ENCODE measurements at places on chromosomes 13 and 19.

- DNase-seq: peak; percentile 8
Observed at GRCh38 chr13:64074971-64075474, 2659.4 kb upstream of the PCDH20 start.

DNA sequence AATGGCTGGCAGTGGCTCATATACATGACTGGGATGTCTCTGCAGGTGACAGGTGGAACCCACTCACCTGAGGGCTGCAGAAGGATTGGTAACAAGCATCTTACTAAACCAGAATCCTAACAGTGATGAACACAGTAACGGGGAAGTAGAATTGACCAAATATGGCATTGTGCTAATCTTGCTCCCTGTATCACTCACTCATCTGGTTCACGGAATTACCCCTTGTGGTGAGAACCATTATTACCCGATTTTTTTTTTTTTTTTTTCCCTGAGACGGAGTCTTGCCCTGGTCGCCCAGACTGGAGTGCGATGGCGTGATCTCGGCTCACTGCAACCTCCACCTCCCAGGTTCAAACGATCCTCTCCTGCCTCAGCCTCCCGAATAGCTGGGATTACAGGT lies 69.5 kb downstream of the PTPRS start:
- DNase-seq: no peak

GRCh38 chr13:49183672-49184325 lies 36.3 kb upstream of the MLNR start:
- no peak for DNase-seq

- DNase-seq: no peak
Observed at GRCh38 chr19:6292006-6292405, 12.2 kb upstream of the MLLT1 start.

DNA sequence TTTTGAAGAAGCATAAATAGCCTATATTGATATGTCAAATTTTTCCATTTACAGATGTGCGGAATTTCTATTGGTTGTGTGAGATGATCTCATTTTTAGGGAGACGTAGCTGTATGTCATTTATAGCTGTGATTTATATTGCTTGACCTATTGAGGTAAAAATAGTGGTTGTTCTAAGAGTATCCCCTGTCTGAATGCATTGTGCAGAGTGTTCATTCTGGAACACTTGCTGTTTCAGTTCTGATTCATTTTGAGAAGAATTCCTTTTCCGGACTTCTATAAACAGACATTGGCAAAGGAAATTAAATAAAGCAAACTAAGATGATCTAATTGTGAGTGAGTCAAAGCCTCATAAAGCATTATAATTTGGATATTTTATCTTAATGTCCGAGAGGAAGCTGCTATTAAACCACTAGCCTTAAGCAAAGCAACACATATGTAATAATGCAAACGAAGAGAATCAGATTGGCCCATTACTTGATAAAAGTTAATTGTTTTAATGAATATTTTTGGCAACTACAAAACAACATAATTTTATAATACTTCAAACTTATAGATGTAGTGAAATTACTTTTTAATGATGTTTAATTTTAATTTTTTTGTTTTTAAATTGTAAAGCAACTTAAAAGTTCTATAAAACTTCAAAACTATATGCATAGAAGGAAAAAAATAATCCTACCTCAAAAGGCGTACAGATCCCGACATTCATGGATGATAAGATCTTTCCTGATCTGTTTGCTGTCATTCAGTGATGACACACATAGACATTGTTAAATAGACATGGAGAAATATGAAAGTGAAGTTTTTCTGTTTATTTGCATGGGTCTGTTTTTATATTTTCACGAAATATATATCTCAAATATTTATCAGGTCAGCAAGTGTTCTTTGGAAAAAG lies 942.6 kb upstream of the SLC10A2 start:
- DNase-seq: no peak

DNA sequence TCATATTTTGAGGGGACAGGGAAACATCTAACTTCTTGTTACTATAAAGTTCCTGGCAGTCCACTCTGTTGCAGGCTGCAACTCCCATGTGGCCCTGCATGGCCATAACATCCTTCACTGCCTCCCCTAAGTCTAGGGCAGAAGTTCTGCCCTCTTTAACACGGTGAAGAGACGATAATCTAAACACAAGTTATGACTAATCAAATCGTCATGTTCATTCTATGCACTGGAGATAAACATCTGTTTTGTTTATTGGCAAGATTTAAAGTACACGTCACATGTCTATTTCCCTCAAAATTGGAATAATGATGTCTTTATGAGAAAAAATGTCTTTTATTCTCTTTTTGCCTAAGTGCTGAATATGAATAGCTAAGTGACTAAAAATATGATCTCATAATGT lies 1629.4 kb downstream of the PCDH9 start:
- no peak for DNase-seq

- DNase-seq: no peak
Observed at GRCh38 chr13:25180775-25181537, 8.9 kb upstream of the AMER2 start.

DNA sequence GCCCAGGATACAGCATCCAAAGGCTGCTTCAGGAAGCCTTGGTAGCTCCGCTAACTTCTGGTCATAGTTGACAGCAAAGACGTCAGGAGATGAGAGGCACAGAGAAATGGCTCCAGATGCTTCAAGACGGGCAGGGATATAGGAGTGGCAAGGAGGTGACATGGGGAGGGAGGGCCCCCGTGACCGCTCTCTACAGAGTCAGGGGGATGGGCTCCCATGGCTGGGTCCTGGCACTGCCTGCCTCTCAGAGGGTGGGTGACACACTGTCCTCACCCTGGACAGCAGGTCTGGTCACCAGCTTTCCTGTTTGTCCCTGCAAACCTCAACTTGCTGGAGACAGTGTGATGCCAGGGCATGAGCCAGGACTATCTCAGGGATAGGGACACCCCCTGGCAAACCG lies 10.3 kb upstream of the ZNF14 start:
- DNase-seq: no peak

DNA sequence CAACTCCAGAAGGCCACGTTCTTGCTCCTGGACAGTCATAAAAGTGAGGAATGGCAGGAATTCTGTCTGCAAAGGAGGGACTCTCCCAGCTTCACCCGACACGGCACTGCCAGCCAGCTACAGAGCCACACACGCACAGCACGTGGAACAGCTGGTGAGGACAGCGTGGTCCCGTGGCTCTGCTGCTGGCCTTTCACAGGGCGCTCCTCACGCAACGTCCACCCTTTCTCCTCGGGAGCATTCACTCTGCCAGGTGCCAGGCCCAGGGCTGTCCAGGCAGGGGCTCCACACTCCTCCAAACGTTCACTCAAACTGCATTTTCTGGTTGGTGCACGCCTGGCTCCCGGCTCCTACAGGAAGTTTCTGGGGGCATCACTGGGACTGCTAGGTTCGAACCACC lies 14.4 kb downstream of the GRTP1 start:
- no peak for DNase-seq

- no peak for DNase-seq
Observed at GRCh38 chr13:31014456-31014855, 82.0 kb downstream of the TEX26 start.

- DNase-seq: peak; percentile 53
Observed at GRCh38 chr13:32639502-32640105, 53.4 kb downstream of the PDS5B start.

DNA sequence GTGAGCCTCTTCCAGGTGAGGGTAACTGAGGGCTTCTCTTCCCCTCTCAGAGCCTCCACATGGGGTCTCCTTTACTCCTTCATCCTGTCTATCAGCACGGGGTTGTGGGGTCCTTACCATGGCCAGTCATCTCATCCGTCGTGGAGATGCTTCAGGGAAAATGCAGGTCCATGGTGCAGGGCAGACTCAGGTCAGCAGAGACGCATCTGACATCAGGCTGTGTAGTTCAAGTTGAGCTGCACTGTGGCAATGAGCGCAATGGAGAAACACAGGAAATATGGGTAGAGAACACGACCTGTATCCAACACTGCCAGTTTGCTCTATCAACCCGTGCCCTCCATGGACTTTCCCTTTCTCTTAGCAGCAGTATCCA lies 13.9 kb downstream of the LILRA5 start:
- DNase-seq: no peak

- no peak for DNase-seq
Observed at GRCh38 chr13:71613066-71613745, 253.8 kb downstream of the DACH1 start.

DNA sequence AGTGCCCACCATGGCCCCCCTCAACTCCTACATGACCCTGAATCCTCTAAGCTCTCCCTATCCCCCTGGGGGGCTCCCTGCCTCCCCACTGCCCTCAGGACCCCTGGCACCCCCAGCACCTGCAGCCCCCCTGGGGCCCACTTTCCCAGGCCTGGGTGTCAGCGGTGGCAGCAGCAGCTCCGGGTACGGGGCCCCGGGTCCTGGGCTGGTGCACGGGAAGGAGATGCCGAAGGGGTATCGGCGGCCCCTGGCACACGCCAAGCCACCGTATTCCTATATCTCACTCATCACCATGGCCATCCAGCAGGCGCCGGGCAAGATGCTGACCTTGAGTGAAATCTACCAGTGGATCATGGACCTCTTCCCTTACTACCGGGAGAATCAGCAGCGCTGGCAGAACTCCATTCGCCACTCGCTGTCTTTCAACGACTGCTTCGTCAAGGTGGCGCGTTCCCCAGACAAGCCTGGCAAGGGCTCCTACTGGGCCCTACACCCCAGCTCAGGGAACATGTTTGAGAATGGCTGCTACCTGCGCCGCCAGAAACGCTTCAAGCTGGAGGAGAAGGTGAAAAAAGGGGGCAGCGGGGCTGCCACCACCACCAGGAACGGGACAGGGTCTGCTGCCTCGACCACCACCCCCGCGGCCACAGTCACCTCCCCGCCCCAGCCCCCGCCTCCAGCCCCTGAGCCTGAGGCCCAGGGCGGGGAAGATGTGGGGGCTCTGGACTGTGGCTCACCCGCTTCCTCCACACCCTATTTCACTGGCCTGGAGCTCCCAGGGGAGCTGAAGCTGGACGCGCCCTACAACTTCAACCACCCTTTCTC lies 8.2 kb downstream of the FOXA3 start:
- no peak for DNase-seq

DNA sequence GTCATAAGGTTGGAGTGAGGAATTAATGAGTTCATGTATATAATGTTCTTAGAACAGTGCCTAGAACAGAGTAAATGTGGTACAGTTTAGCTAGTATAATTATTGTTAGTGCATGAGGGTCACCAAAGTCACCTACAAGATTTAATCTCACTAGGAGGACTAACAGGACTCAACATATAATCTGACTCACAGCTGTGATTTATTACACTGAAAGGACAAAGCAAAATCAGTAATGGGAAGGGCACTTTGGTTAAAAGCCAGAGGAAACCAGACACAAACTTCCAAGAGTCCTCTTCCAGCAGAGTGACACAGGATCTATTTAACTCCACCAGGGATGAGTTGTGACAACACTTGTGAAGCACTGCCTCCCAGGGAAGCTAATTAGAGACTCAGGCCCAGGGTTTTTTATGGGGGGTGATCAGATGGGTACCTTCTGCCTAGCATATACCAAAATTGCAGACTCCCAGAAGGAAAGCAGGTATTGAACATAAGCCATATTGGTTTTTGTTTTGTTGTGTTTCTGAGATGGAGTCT lies 341.2 kb upstream of the DACH1 start:
- DNase-seq: no peak

DNA sequence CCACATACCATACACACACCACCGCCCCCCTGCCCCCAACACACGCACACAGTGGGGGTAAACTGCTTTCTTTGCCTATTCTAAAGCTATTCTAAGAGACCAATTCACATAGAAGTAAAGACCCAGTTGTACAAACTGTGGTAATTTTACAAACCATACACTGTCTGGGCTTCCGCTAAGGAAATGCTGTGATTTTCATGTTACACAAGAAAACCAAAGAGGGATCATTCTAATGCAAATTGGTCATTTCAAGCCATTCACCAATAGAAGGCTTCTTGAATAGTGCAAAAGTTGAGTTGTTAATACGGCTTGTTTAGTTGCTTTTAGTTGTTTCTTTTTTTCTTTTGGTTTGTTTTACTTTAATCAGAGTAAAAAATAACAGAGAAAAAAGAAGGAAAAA lies 202.8 kb downstream of the EFNB2 start:
- no peak for DNase-seq

GRCh38 chr13:36815062-36815461 lies 4.0 kb upstream of the RFXAP start:
- DNase-seq: no peak

DNA sequence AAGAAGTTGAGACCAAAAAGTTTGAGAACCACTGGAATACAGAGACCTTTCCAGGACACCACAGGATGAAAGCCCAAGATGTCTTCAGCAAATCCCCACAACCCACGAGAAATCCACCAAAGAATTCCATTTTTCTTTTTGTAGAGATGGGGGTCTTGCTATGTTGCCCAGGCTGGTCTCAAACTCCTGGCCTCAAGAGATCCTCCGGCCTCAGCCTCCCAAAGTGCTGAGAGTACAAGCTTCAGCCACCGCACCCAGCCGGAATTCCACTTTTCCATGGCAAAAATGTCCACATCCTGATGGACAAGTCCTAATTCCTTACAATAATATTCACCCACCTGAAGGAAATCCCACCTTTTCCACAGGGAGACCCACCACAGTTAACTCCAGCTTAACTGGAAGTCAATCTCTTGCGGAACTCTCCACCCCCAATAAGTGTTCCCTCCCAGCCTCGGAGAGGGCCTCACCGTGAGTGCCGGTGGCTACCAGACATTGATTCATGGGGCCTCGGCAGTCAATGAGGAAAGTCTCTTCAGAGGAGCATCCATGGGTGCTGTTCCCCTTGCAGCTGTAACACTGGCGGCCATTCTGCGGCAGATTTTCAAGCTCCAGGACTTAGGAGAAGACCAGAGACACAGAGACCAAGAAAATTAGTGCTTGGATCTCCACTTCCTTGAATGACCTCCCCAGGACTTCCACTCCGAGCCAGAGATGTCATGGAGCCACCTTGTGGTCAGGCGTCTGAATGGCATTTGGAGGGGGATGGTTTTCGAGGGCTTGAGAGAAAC lies 12.3 kb upstream of the CADM4 start:
- DNase-seq: peak; percentile 52

GRCh38 chr13:110412132-110412914 lies 105.2 kb downstream of the COL4A2 start:
- peak; percentile 55 for DNase-seq

DNA sequence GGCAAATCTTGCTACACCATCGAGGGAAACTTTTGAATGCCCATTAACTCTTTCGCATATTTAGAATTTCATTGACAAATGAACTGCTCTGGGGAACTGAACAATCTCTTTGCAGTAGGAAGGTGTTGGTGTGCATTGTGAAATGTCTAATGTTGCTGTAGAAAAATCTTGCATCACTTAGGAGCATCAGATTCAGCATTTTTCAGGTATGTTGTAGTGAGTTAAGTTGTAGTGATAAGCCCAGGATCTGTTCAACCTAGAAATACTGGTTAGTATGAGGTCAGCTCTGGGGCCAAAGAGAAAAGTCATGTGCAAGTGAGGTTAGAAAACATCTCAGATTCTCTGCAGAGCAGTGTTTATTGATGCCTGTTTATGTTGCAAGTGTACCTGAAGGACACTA lies 4.1 kb downstream of the FRY start:
- no peak for DNase-seq

DNA sequence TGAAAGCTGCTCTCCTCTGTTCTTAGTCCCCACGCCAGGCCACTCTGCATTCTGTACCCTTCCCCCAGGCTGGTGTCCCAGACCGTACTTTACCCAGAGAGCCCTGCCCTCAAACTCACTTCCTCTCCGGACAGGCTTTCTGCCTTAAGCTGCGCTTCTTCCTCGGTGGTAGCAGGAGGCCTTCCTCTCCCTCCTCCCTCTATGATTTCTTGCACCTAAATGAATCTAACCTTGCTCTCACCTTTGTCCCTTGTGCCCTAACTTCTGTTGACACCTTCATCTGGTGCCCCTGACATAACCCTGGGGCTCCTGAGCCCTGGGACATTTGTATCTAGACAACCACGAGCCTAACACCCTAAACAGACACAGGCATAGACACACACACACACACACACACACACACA lies 29.6 kb upstream of the CEACAM21 start:
- DNase-seq: peak; percentile 57

Data from CD4-positive, alpha-beta T cell treated with Interleukin-15 for 1 hour (primary cell).